PC-3 (cell line): ENCODE measurements at places on chromosomes 2 and 18. TPM values are rescaled to one million over a fixed set of nuclear protein-coding genes. Genes with fewer than 3 reads are reported as not detected.

Gene ANKRD30B
- 0.35 and 0.51 TPM in 2 replicates for total RNA-seq

Gene HRH4
- not detected in 2 replicates for total RNA-seq

Gene BOLL
- total RNA-seq, result not detected in 2 replicates

Gene CROCC2
- total RNA-seq, result not detected in 2 replicates

Gene DNAJC5G
- not detected in 2 replicates for total RNA-seq

Gene OTOS
- not detected in 2 replicates for total RNA-seq

Gene SP5
- 0.47 and 4.8 TPM in 2 replicates for total RNA-seq

Gene LONRF2
- 1.1 and 1.3 TPM in 2 replicates for total RNA-seq

Gene EVA1A
- total RNA-seq, result 48.9 and 70.8 TPM in 2 replicates

Gene ARHGAP15
- not detected in 2 replicates for total RNA-seq

Gene INHBB
- total RNA-seq, result 223 and 269 TPM in 2 replicates

Gene TTN
- total RNA-seq, result 0.52 and 1.1 TPM in 2 replicates

Gene CPLX4
- not detected in 2 replicates for total RNA-seq

Gene CD8B2
- not detected in 2 replicates for total RNA-seq
